ENCODE measurements at places on chromosomes 2 and 18.

- DNase-seq = no peak
Observed at GRCh38 chr2:72989770-72990556, 72.6 kb downstream of the EMX1 start.

DNA sequence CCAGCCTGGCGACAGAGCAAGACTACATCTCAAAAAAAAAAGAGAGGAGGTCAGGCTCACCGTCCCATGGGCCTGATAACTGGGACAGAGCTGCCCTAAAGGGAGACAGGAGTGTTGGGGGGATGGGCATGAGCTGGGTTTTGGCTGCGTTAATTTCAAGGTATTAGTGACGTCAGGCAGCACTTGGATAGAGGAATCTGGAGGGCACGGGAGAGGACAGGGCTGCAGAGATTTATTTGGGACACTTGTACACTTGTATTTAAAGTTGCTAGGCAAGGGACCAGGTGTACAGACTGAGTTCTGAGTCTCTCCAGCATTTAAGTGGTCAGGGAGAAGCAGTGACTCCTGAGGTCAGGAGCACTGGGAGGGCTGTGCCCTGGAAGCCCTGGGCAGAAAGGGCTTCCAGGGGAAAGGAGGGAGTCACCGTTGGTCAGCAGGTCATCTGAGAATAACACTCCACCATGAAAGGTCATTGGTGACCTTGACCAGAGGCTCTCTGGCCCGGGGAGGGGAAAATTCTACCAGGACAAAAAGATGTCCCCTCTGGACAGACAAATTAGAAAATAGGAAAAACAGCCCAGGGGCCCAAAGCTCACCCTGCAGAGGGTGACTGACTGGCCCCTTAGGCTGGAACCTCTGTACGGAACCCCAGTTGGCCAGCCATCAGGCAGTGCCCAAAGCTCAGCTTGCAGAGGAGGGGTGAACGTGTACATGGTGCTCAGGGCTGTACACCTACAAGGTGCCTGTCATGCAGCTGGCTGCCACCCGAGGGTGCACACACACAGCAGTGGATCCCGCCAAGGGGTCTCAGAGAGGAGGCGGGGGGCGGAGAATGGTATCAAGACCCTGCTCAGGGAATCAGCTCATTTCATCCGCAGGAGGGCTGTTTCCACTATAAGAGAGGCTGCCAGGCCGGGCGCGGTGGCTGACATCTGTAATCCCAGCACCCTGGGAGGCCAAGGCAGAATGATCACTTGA lies 23.0 kb upstream of the CNNM3 start:
- DNase-seq = no peak

DNA sequence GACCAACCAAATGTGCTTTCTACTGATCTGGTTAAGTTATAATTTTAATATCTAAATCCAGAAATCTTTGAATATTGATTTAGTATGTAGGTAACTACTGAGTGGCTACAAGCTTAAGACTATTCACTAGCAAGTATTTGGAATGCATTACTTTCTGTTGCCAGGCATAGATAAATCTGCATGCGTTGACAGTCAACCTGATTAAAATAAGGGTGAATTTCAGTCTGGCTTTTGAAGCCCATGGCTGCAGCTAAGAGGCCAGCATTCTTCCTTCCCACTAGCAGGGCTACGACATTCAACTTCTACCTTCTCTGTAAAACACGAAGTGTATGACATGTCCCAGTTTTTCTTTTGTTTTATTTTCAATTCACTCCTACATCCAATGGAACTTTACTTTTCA lies 340.6 kb downstream of the EPHA4 start:
- no peak for DNase-seq

DNA sequence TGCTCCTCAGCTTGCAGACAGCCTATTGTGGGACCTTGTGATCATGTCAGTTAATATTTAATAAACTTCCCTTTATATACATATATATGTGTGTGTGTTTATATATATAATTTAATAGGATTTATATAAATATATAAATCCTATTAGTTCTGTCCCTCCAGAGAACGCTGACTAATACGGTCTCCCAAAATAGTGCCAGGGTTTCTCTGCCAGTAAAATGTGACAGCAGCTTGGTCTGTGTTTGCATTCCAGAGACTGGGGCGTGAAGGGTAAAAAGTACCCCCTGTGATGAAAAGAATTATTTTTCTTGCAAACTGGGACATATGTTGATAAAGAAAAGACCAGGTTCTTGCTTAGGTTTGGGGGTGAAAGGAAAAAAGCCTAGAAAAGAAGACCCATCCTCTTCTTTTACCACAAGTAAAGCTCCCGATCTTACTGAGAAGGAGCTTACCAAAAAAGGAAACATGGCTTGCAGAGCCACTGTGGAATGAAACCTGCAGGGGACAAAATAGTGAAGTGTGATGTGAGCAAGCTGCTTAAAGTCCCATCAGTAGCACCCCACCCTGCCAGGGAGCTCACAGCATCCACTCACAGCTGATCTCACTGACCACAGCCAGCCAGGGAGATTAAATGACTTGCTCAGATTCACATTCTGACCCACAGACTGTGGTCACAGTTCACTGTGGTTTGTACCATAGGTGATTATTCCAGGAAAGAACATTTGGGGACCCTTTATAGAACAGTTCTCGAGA lies 110.9 kb upstream of the RMP24 start:
- no peak for DNase-seq

- no peak for DNase-seq
Observed at GRCh38 chr2:135638825-135639224, 102.8 kb upstream of the UBXN4 start.

DNA sequence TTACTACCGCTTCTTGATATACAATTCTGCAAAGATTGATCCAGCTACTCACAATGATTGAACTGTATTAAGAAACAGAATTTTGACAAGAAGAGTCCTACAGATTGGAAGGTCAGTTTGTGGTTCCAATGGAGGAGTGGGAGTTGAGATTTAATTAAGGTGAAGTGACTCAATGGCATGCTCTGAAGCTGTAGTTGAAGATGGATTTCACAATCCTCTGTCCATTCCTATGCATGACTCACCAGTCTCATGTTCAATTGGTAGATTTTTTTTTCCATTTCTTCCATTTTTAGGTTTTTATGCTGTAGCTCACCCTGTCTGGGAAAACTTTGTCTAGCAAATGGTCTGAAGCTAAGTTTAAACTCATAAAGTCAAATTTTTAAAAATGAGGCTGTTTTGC lies 83.3 kb downstream of the DPP4 start:
- DNase-seq = no peak

DNA sequence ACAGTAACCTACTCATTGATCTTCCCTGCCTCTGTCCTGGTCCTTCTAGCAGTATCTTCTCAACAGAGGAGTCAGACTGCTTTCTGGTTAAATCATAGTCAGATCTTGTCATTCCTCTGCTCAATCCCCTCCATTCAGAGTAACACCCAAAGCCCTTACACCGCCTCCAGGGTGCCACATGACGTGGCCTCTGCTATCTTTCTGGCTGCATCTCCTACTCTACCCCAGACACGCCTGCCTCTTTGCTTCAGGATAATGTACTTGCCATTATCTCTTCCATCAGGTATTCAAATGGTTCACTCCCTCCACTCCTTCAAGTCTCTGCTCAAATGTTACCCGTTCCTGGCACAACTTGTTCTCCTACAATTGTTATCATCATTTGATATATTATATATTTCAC lies 36.3 kb upstream of the ACVR2A start:
- DNase-seq = no peak

GRCh38 chr18:58078889-58079573 lies 35.0 kb downstream of the NEDD4L start:
- DNase-seq = no peak

GRCh38 chr2:30030361-30030760 lies 109.0 kb upstream of the ALK start:
- no peak for DNase-seq

GRCh38 chr2:111945444-111946293 lies 47.3 kb downstream of the MERTK start:
- no peak for DNase-seq

DNA sequence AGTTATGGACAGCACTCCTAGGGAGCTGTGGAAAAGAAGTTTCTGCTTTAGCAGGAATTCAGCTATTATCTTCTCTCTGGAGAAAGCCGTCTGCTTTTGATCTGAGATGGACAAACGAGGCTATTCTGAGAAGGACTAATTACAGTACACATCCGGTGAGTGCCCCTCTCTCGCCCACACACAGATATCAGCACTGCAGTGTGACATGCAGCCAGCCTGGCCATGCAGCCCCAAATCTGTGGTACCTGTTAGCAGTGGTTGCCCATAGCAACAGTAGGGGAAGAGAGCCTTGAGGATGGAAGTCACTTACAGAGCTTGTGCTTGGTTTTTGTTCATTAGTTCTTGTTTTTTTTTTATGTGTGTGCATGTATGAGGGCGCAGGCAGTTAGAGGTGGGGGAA lies 73.9 kb upstream of the TRIB2 start:
- no peak for DNase-seq

DNA sequence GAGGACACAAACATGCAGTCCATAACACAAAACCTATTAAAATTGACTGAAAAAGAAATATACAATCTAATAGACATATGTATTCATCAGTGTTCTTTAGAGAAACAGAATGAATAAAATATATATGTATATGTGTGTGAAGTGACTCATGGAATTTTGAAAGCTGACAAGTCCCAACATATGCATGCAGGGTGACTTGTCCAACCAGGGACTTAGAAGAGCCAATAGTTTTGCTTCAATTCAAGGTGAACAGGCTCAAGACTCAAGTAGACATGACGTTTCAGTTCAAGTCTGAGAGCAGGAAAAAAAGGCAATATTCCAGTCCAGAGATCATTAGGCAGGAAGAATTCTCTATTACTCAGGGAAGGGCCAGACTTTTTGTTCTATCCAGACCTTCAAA lies 271.2 kb upstream of the SETBP1 start:
- DNase-seq = no peak

DNA sequence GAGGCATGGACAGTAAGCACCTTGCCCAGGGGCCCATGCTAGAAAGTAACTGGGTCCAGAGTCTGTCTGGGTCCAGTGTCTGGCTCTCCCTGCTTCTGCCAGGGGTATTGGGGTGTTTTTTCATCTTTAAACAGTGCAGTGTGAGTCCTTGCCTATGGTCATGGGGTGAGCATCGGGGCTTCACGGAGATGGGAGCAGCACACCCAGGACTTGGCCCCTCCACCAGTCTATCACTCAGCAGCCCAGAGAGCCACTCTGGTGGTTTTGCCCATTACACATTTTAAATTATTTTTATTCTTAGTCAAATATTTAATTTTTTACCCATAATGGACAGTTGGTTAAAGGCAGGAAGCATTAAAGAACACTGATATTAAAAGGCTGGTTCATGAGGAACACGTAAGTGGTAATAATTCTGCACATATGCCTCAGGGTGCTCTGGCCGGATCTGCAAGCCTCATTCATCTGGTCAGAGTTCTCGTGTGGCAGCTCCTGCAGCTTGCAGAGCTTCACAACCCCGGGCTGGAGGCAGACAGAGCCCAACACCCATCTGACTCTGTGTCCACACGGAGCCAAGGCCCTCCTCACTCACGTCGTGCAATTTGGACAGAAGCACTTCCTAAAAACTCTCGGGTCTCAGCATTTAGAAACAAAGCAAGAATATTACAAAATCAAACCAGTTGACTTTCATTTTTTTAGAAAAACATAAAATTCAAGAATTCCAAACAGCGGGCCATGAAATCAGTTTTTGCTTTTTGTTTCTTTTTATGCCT lies 204.1 kb downstream of the CTIF start:
- no peak for DNase-seq

GRCh38 chr2:228673876-228674554 lies 492.5 kb upstream of the SPHKAP start:
- DNase-seq = no peak

- DNase-seq = peak; percentile 67
Observed at GRCh38 chr2:30235008-30235655, 3.8 kb downstream of the LBH start.

DNA sequence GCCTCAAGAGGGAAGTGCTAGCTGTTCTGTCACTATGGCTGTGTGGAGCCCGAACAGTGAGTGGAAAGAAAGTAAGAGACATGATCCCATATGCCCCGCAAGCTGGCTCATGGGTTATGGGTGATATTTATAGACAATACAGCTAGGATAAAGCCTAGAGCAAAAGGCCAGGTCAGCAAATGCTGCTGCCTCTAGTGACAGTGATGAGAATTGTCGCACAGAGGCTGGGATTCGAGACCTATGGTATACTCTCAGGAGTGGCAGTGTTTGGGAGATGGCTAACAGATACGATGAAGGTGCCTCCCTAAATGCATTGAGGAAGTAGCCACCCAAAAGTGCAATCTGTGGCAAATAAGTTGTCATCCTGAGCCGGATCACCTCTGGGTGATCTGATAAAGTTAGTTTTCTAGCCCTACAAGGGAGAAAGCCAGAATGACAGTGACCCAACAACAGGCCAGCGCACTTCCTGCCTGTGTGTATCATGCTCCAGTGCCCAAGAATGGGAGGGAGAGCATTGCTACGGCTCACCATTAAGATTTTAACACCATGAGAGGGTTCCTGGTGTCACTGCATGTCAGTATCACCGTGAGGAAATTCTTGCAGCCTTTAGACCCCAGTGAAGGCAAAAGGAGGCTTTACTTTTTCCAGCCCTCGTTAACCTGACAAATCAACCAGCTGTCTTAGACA lies 92.2 kb upstream of the TGFA start:
- DNase-seq = no peak

- no peak for DNase-seq
Observed at GRCh38 chr18:55732227-55733106, 144.5 kb upstream of the TCF4 start.

GRCh38 chr2:138016351-138017087 lies 52.2 kb downstream of the HNMT start:
- no peak for DNase-seq

DNA sequence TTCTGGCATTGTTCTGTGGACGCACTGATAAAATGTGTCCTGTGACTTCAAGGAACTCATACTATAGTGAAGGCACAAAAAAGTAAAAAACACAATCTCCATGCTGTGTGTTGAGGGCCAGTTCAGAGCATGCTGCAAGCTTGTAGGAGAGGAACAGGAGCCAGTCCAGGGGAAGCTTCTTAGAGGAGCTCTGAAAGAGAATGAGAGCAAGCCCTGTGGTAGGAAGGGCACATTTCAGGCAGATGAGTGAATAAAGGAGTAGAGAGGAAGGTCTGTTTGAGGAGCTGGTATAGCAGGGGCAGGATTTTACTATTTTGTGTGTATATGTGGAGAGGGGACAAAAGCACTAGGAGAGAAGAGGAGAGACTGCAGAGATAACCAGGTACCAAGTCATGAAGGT lies 478.3 kb downstream of the ZEB2 start:
- no peak for DNase-seq

DNA sequence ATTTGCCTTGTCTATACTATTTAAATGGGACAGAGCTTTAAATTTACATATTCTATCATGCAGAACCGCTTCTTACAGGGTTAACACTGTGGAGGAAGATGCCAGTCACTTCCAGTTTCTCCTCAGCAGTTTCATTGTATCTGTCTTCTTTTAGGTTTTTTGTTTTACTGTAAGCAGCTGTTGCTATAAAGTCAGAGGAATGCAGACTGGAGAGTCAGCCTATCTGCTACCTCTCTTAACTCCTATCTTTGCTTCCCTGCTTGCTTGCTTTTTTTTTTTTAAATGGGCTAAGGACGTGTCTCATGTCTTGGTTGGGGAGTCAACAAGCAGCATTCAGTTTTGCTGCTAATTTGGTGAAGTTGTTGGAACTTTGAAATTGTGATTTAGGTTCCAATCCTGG lies 8.9 kb downstream of the EPC2 start:
- DNase-seq = no peak

GRCh38 chr18:61350578-61350977 lies 17.3 kb downstream of the CDH20 start:
- DNase-seq = no peak

GRCh38 chr2:128756365-128756717 lies 437.7 kb upstream of the HS6ST1 start:
- DNase-seq = no peak

GRCh38 chr18:35455926-35456763 lies 41.6 kb downstream of the INO80C start:
- no peak for DNase-seq

GRCh38 chr2:156892467-156893281 lies 364.8 kb upstream of the GALNT5 start:
- DNase-seq = no peak
